NCI-H446 (cell line): ENCODE measurements at places on chromosomes 7 and 10.

DNA sequence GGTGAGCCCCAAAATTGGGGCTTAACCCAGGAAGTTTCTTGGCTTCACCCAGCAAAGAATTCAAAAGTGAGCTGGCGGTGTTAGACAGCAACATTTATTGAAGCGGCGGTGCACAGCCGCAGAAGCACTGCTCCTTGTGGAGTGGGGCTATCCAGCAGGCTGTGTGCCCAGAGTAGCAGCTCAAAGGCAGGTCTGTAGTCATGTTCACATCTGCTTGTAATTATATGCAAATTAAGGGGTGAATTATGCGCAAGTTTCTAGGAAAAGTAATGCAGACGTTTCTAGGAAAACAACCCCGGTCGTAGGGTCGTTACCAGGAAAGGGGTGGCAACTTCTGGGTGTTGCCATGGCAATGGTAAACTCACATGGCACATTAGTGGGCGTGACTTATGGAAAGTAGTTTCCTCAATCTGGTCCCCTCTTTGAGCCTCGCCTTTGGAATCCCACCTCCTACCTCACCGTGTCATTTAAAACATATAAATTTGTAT lies 13.7 kb upstream of the KBTBD2 start:
- no peak for DNase-seq

DNA sequence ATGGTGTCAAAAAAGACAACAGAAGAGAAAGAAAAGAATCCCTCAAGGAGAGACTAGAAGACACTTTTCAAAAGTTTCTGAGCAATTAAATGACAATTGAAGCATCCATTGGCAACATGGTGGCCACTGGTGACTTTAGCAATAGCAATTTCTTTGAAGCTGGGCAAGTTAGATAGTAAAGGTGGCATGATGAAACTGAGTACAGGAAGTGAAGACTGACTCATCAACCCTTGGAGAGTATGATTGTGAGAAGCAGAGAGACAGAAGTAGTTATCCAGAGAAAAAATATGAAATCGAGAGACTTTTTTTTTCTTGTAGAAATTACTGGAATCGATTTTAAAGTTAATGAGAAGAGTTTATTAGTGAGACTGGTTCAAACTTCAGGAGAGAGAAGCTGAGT lies 52.5 kb downstream of the DGKB start:
- no peak for DNase-seq

DNA sequence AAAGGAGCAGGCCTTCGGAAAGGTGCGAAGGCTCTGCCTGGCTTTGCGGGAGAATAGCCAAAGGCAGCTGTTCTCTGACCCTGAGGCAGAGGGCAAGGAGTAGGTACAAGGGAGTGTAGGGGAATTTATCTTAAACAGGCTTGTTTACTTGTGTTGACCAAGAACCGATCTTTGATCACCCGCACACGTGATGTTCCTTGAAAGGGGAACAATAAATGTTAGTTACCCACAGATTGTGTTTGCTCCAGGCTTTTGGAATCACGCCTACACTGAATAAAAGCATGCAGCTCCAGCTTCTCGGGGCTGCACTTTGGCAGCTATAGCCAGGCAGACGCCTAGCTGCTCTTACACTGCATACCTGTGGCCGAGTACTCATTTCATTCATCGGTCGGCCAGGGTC lies 420.8 kb downstream of the PHF14 start:
- no peak for DNase-seq

DNA sequence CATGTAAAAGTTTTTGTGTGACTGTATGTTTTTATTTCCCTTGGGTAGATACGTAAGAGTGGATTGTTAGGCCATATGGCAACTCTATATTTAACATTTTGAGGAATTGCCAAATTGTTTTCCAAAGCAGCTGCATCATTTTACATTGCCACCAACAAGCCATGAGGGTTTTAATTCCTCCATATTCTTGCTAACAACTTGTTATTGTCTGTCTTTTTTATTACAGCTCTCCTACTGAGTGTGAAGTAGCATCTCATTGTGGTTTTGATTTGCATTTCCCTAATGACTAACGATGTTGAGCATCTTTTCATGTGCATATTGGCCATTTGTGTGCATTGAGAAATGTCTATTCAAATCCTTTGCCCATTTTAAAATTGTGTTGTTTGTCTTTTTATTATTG lies 94.9 kb downstream of the CARD11 start:
- DNase-seq: no peak

DNA sequence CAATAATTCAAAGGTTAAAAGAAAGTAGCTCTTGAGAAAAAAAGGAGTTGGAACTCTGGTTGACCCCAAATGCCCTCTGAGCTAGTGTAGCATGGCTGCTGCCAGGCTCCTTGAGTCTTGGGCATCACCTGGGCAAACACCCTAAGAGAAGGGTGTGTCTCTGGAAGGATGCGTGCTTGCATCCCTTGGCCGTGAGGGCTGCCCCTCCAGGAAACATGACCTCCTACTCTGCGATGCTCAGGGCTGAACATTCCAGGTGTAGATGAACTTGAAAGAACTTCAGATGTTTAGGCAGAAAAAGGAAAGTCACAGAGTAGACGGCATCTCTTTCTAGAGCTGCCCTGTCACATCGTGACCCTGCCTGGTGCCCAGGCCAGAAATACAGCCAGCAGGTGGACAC lies 189.4 kb upstream of the TCERG1L start:
- DNase-seq: no peak

DNA sequence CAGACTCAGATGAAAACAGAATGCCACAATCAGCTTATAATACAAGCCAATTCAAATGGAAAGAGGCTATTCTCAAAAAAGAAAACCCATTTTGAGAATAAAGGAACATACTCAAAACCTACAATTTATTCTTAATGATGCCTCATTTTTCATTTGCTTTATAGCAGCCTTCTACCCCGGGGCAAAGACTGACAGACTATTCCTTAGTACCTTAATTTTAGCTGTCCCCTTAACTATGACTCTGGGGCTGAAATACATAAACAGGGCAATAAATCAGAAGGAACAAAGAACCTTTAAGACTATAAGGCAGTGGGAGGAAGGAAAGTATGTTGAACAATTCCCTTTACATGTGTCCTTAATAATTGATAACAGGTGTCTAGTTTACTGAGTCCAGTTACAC lies 76.8 kb downstream of the TMEM106B start:
- DNase-seq: no peak

- DNase-seq: no peak
Measured at GRCh38 chr7:8436965-8437364, 3.6 kb downstream of the NXPH1 start.
